ENCODE measurements at places on chromosomes 2 and 18. TPM values are rescaled to one million over a fixed set of nuclear protein-coding genes. Genes with fewer than 3 reads are reported as not detected.

The GMCL1 gene
- 8.6 TPM for total RNA-seq

The MC2R gene
- not detected for total RNA-seq

GRCh38 chr2:171554991-171555615 is 32.8 kb downstream of the CYBRD1 start:
- no peaks in the 10 kb centered on the region for H3K36me3 ChIP-seq
- no peak overlapping the region for H3K4me3 ChIP-seq
- H3K27me3 ChIP-seq, result no peaks in the 10 kb centered on the region
- no peak for DNase-seq

GRCh38 chr18:22846088-22846683 is 86.9 kb upstream of the RBBP8 start:
- H3K4me1 ChIP-seq, result peaks cover 3% of the 10 kb centered on the region
- no peak for DNase-seq
- H3K27me3 ChIP-seq, result no peaks in the 10 kb centered on the region
- no peak overlapping the region for H3K27ac ChIP-seq
- H3K36me3 ChIP-seq, result no peaks in the 10 kb centered on the region

- no peak overlapping the region for H3K27ac ChIP-seq
- peaks cover 2% of the 10 kb centered on the region for H3K27me3 ChIP-seq
- no peak overlapping the region for H3K4me3 ChIP-seq
- H3K4me1 ChIP-seq, result peaks cover 2% of the 10 kb centered on the region
Measured at GRCh38 chr18:77201506-77201905, 48.1 kb upstream of the GALR1 start.

DNA sequence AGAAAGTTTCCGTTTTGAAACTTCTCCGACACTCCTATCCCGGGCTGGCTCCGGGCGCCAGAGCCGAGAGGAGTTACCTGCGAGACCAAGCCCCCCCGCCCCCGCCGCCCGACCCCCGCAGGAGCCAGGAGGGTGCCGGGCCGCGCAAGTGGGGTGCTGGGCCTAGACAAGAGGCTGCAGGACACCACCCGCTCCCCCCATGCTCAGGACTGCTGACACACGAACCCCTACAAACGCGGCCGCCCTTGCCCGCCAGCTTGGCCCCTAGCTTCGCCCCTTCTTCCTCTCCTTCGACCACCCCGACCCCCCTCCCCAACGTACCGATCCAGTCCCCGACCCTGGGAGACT is 497 bp downstream of the PLA2R1 start:
- H3K27ac ChIP-seq, result no peak overlapping the region
- peak overlapping the region; percentile 77 for H3K4me3 ChIP-seq
- peaks cover 12% of the 10 kb centered on the region for H3K27me3 ChIP-seq
- peaks cover 9% of the 10 kb centered on the region for H3K4me1 ChIP-seq
- no peaks in the 10 kb centered on the region for H3K36me3 ChIP-seq

- peaks cover under 1% of the 10 kb centered on the region for H3K4me1 ChIP-seq
- peaks cover 17% of the 10 kb centered on the region for H3K36me3 ChIP-seq
- no peak overlapping the region for H3K27ac ChIP-seq
- H3K4me3 ChIP-seq, result no peak overlapping the region
Measured at GRCh38 chr18:48800466-48800865, 150.3 kb downstream of the SMAD7 start.

GRCh38 chr18:62399276-62399675 is 74.2 kb downstream of the TNFRSF11A start:
- H3K27me3 ChIP-seq, result peaks cover 2% of the 10 kb centered on the region
- H3K4me3 ChIP-seq, result no peak overlapping the region
- peaks cover 8% of the 10 kb centered on the region for H3K4me1 ChIP-seq
- H3K27ac ChIP-seq, result no peak overlapping the region

The L3MBTL4 gene
- 0.56 TPM for total RNA-seq

The ASB18 gene
- not detected for total RNA-seq

Measured in endothelial cell (in vitro differentiated cells).